Body of pancreas (tissue), 4 donors: ENCODE measurements at places on chromosomes 5 and 9. TPM values are rescaled to one million over a fixed set of nuclear protein-coding genes. Genes with fewer than 3 reads are reported as not detected.

Gene BTNL8
- total RNA-seq: 1.0 TPM

Gene MRPL50
- 3.6 TPM for total RNA-seq

DNA sequence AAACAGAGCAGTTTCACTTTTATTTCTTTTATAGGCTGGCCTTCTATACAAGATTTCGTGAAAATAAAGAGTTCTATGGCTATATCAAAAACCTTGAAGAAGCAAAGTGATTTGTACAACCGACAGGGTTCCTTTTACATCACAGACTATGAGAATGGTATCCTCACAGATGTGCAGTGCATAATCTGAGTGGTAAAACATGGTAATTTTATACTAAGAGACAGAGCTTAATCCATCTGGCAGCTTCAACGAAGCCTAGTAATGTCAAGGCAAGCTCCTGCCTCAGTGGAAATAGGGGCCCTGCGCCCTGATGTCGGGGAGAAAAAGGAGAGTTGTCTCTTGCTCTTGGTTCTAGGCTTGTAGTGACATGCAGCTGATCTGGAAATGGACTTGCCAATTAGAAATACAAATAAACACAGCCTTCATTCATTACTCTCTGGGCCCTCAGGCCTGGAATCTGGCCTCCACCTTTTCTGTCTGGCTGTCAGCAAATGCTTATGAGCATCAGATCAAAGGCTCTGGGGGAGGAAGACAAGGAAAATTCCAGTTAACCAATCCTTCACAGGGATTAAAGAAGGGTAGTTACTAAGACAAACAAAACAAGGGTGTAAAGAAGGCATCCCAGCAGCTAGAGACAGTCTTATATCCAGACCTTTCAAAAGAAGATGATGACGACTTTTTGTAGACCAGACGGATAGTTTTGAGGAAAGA is 33.6 kb upstream of the TRIM32 start:
- no peak for DNase-seq

GRCh38 chr9:93942161-93942560 is 13.0 kb downstream of the BARX1 start:
- DNase-seq: no peak

Gene SLC46A2
- 0.78 TPM for total RNA-seq

DNA sequence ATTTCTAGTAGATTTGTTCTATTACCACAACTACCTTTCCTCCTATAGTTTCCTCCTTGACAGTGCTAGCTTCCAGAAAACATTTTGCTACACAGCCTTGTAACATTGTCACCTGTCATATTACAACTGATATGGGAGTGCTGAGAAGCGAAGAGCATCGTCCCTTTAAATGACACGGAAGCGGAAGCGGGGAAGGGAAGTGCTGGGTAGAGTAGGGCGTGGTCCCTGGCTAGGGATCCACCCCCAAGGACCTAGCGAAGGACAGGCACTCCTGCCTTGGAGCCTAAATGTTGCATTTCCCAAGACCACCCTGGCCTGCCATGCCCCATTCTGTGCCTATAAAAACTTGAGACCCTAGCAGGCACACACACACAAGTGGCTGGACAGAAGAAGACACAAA is 57.4 kb upstream of the RANBP6 start:
- no peak for DNase-seq

DNA sequence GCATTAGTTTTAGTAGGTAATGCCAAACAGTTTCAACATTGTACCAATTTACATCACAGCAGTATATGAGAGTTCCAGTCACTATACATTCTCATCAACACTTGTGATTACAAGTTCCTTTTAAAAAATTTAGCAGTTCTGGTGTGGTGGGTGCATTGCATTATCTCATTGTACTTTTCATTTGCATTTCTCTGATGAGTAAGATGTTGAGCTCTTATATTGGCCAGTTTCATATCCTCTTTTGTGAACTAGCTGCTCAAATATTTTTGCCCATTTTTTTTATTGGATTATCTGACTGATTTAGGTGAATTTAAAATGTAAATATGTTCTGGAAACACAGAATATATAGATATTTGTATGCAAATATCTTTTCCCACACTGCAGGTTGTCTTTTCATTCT is 160.9 kb upstream of the NR3C1 start:
- no peak for DNase-seq

DNA sequence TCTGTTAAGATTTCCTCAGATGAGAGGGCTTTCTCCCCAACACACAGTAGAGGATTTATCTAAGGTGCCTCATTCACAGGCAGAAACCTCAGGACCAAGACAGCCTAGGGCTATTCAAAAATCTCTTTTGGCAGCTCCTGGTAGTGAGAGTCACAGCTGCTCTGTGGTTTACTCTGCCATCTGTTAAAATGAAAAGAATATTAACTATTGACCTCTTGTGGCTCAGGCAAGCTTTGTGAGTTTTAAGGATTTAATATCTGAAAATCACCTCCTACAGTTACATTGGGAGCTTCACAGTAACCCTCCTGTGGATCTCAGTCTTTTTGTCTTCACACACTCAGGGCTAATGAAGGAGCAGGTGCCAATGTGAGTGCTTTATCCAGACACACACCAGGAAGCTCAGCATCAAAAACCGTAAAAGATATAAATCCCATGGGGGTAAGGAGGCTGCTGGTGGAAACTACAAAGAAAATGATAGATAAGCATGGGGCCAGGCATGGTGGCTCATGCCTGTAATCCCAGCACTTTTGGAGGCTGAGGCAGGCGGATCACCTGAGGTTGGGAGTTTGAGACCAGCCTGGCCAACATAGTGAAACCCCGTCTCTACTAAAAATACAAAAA is 29.7 kb downstream of the PPP1R2B start:
- DNase-seq: no peak

- DNase-seq: no peak
Measured at GRCh38 chr5:91223886-91224285, 159.2 kb downstream of the ARRDC3 start.

Gene AJM1
- total RNA-seq: 5.2 TPM

Gene SMIM23
- total RNA-seq: not detected

- no peak for DNase-seq
Measured at GRCh38 chr9:112700085-112700484, 17.8 kb downstream of the INIP start.
